Smooth muscle cell of trachea (primary cell): ENCODE measurements at places on chromosomes 2 and 18. TPM values are rescaled to one million over a fixed set of nuclear protein-coding genes. Genes with fewer than 3 reads are reported as not detected.

ALPG gene
- not detected in 2 replicates for total RNA-seq

AQP12B gene
- 0.17 TPM in 1 of 2 replicates, not detected in the other for total RNA-seq

CRYGD gene
- total RNA-seq: not detected in 2 replicates

SERPINB3 gene
- total RNA-seq: not detected in 2 replicates

ADCYAP1 gene
- not detected in 2 replicates for total RNA-seq

CYP26B1 gene
- under 0.01 and 0.50 TPM in 2 replicates for total RNA-seq

FOXI3 gene
- total RNA-seq: not detected in 2 replicates

SH3RF3 gene
- 4.7 and 8.4 TPM in 2 replicates for total RNA-seq
